ENCODE measurements at places on chromosomes 12 and 14.
A peak's percentile ranks its signal among the peaks of the same experiment; 100 is the strongest.

DNA sequence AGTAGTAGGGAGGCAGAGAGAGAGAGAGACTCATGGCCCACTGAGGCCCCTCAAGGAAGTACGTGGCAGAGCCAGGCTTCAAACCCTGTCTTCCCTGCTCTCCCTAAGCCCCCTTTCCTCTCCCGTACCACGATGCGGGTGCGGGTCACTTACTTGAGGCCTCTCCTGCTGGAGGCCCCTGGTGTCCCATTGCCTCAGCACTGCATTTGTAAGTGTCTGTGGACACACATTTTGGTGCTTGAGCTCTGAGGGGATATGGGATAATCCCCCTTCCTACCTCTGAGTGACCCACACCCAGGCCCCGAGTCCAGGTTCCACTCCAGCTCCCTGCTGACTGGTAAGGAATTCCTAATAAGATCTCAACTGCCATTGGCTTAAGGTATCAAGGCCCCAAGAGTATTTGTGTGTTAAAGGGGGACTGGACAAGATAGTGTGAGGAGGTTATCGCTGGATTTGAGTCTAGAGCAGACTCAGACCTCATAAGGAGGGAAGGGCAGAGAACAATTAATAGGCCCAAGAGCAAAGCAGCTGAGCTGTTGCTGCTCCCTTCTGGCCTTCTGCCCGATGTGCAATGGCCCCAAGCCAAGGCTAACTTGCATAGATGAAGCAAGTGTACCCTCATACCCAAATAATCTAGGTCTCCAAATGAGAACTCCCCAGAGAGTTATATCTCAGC lies 71.9 kb downstream of the CRACR2A start:
- DNase-seq = peak; percentile 14

- no peak for DNase-seq
Observed at GRCh38 chr14:68962681-68963080, 16.4 kb downstream of the ACTN1 start.

DNA sequence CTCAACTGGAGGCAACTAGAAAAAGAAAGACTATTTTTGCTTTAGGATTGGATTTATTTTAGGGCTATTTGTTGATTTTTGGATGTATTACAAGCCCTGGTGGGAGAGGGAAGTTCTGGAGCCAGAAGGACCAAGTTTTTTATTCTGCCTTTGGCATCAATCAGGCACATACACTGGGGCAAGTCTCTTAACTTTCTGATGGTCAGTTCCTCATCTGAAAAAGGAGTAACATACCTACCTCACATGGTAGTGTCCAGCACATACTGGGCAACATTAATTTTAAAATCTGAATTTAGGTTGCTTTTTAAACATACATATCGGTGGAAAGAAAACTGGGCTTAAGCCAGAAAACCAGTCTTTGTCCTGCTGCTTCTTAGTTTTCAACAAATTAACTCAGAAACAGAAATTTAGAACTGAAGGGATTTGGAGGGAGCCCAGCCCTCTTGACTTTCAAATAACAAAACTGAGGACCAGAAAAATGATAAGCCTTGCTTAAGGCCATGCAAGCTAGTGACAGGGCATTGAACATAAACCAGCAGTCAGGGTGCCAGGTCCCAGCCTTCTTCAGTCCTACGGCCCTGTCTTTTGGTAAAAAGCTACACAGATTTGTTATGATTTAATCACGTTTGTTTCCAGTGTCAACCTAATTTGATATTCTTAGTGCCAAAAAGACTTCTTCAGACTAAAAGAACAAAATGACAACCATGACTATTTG lies 90.2 kb upstream of the SLC38A2 start:
- no peak for DNase-seq

GRCh38 chr12:12673296-12673695 lies 22.7 kb downstream of the GPR19 start:
- DNase-seq = no peak

- no peak for DNase-seq
Observed at GRCh38 chr12:15613981-15614380, 175.2 kb downstream of the EPS8 start.

DNA sequence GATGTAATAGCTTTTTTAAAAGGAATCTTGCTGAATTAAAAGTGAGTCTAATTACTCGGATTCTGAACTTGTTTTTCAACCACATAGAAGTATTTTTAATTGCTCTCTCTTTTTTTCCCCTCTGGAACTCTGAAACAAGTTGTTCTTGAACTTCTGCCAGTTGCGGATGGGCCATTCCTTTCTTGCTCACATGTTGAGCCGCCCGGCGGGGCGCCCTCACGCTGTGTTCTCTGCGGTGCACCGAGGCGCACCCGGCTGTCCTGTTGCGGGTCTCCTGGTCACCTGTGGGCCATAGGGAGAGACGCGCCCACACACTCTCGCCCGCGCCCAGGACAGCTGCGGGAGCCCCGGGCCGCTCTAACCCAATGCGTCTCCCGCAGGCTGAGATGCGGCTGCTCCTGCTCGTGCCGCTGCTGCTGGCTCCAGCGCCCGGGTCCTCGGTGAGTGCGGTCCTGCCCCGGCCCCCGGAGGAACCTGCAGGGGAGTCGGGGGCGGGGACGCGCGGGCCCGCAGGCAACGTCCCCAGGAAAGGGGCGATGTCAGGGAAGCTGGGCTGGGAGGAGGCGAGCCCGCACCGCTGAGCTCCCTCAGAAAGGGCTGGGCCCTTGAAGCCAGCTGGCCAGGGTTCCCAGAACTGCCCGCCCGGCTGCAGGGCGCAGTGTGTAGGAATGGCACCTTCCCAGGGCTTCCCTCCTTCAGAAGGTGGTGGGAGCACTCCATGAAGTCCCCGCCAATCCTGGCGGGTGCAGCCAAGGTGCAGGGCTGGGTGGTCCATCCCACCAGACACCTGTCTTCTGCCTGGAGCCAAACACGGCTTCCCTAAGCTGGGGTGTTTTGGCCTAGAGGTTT lies 2.3 kb downstream of the PAPLN start:
- DNase-seq = peak; percentile 32

- DNase-seq = no peak
Observed at GRCh38 chr12:124898923-124899294, 15.5 kb downstream of the UBC start.

Measured in mammary epithelial cell (primary cell).